ENCODE measurements at places on chromosomes 4 and X.

GRCh38 chrX:18309401-18309800 is 45.1 kb downstream of the SCML2 start:
- DNase-seq, result no peak

- DNase-seq, result no peak
Observed at GRCh38 chr4:114921790-114922591, 191.4 kb downstream of the NDST4 start.

DNA sequence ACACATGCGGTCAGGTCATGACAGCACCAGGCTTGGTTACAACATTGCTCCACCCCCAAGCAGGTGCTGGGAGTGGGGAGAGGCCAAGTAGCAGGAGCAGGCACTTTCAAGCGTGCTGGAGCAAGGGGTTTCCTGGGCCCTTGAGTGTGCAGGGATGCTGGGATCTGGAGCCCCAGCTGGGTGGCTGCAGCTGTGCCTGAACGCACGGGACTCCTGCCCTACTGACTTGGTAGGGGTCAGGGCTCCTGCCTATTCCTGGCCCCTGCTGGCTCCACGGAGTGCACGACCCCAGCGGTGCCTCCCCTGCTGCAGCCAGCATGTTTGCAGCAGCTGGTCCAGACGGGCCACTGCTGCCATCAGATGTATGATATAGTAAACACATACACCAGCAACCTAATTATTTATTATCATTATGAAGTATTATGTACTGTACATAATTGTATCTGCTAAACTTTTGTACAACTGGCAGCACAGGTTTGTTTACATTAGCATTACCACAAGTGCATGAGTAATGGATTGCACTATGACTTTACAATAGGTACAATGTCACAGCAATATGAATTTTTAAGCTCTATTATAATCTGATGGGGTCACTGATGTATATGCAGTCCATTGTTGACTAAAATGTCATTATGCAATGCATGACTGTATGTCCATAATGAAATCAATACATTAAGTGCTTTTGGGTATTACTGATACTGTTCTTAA is 620.6 kb downstream of the RAPGEF2 start:
- DNase-seq, result no peak

- no peak for DNase-seq
Observed at GRCh38 chr4:107148904-107149303, 112.8 kb upstream of the DKK2 start.

GRCh38 chr4:41146716-41147506 is 67.4 kb downstream of the APBB2 start:
- no peak for DNase-seq

DNA sequence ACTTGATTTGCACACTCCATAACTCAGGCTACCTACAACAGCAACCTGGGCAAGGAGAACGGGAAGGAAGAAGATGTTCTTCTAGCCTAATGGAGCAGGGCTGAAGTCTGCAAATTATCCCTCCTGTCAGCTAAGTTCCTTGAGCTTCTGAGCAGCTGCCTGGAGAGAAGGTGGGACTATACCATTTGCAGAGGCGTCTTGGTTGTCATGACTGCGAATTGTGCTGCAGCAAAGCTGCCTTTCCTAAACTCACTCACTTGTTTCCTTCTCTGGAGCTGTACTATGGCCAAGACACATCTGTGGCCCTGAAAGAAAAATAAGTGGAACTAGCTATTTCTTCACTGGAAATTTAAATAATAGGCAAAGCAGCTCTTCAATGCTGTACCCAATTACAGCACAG is 682.4 kb upstream of the GRIA3 start:
- DNase-seq, result no peak

- DNase-seq, result no peak
Observed at GRCh38 chr4:133621628-133622027, 472.5 kb downstream of the PCDH10 start.

- peak; percentile 60 for DNase-seq
Observed at GRCh38 chrX:154411981-154412340, 622 bp downstream of the TAFAZZIN start.

GRCh38 chrX:46310815-46311497 is 234.3 kb downstream of the ZNF674 start:
- DNase-seq, result no peak

- no peak for DNase-seq
Observed at GRCh38 chrX:111568354-111568753, 56.9 kb downstream of the SERTM2 start.

DNA sequence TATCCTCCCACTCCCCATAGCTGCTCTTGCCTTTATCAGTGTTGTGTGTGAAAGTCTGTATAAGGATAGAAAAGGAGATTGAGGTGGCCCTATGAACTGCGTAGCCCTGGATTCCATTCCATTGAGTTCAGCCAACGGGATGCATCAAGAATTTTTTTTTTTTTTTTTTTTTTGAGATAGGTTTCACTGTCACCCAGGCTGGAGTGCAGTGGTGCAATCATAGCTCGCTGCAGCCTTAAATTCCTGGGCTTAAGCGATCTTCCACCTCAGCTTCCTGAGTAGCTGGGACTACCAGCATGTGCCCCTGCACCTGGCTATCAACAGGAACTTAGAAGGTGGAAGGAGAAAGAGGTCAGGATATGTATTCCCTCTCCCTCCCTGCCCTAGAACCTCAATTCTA is 187.2 kb upstream of the SPRY1 start:
- DNase-seq, result no peak

DNA sequence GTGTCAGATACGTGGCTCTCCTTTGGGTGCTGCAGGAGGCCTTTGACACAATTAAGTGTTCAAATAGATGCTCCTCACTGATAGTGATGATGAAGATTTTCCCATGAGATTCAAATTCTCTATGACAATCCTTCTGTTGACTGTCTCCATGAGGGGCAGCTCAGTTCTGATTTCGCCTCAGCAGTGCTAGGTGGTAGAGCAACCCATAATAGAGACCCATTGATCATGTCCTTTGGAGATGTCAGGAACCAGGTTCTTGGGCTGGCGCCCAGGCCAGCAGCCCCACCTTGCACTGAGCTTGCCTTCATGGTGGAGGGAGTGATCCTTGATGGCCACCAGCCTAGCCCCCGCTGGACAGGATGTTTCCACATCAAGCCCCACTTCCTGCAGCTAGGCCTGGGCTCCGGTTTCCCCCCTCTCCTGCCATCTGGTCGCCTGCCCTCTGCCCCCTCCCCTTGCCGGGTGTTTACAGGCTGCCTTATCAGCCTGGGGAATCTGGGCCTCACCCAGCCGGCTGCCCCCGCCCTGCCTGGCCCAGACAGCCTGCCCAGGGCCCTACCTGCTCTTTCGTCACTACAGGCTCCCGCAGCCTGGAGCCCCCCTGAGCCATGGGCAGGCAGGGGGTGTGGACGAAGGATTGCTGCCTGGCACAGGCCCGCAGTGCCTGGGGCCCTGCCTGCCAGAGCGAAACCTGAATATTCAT is 12.6 kb downstream of the ELF4 start:
- no peak for DNase-seq

GRCh38 chr4:86302251-86302650 is 57.6 kb downstream of the MAPK10 start:
- peak; percentile 3 for DNase-seq

DNA sequence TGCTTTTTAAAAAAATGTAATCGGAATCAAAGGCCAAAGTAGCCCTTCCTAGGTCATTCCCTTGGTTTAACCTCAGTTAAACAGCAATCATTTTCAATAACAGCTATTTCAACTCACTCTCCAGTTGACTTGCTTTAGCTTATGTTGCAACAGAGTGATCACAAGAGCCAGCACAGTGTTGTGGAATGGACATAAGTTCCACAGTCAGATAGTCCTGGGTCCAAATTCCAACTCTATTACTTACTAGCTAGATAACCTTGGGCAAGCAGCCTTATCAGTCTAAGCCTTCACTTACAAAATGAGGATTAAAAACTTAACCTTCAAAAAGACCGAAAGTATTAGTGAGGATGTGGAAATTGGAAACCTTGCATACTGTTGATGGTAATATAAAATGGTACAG is 9.2 kb upstream of the GPC3 start:
- DNase-seq, result no peak

DNA sequence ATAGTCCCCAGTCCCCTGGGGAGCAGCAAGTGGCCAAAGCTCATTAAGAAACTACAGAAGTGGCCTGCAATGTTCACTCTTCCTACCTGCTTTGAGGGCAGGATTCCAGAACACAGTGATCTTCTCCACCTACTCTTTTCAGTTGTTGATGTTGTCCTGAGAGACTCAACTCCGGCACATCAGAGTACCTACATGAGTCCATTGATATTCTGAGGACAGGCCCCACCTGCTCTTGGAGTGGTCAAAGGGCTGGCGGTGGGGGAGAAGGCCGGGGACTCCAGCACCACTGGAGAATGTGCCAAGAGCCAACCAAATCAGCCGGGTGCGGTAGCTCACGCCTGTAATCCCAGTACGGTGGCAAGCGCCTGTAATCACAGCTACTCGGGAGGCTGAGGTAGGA is 29.8 kb upstream of the DDX3X start:
- DNase-seq, result no peak

- DNase-seq, result no peak
Observed at GRCh38 chr4:154049457-154050181, 260.7 kb upstream of the SFRP2 start.

- no peak for DNase-seq
Observed at GRCh38 chr4:56425518-56425917, 9.9 kb downstream of the PPAT start.

DNA sequence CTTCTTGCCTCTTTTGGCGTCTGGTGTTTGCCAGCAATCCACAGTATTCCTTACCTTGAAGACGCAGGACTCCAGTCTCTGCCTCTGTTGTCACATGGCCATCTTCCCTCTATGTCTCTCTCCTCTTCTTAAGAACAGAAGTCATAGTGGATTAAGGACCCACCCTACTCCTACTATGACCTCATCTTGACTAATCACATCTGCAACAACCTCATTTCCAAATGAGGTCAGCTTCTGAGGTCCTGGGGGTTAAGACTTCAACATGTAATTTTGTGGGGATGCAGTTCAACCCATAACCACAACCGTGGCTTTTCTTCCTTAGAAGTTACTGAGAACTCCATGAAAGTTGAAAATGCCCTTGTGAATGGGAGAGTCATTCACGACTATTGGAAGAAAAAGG is 23.3 kb downstream of the TLR8 start:
- no peak for DNase-seq

GRCh38 chrX:134883137-134883700 is 107.6 kb upstream of the SMIM10 start:
- no peak for DNase-seq

GRCh38 chrX:29083823-29084222 is 496.6 kb downstream of the IL1RAPL1 start:
- DNase-seq, result no peak

DNA sequence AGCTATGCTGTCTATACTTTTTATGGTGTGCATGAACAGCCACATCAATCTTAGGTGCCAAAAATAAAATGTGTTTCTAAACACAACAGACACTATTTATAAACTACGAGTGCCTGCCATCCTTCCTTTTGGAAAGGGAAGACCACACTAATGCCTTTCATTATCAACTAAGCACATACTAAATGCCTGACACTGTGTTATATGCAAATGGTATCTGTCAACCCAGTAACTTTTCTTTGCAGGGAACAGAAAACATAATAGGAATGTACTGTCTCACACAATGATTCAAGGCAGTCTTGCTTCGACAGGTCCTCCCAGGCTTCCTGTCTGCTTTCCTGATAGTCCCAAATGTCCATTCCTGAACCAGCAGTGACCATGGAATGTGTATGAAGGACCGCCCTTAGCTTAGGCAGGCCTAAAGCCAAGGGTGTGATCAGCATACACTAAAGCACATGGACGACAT is 43.8 kb downstream of the ADGRA3 start:
- DNase-seq, result no peak

GRCh38 chr4:139872274-139872673 is 206.7 kb downstream of the MGST2 start:
- no peak for DNase-seq

DNA sequence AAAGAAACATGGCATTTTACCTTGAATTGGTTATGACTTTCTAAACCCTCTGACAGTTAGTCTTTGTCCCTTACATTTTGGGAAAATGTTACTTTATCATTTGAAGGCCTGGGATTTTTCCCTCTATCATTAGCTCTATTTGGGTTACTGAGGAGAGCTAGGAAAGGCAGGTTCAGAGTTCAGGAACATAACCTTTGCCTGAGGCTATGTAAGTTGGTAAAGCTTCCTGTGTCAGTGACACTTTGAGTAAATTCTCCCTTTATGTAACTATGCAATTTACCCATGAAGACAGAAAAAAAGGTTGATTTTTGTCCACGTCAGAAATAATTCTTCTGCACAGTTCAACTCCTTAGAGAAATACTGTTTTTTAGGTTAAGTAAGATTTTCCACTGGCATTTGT is 171.8 kb upstream of the NRK start:
- no peak for DNase-seq

- peak; percentile 88 for DNase-seq
Observed at GRCh38 chrX:49073601-49074575, at the start of gene PRAF2. Gene PRAF2, minus strand, starts transcription at chrX:49074002. Its CDS starts 15 bp downstream, at chrX:49073987.

- no peak for DNase-seq
Observed at GRCh38 chrX:110284159-110284558, 33.7 kb downstream of the AMMECR1 start.

Data from GM06990 (cell line).